ENCODE measurements at places on chromosomes 2 and 18.
A peak's percentile ranks its signal among the peaks of the same experiment; 100 is the strongest.

DNA sequence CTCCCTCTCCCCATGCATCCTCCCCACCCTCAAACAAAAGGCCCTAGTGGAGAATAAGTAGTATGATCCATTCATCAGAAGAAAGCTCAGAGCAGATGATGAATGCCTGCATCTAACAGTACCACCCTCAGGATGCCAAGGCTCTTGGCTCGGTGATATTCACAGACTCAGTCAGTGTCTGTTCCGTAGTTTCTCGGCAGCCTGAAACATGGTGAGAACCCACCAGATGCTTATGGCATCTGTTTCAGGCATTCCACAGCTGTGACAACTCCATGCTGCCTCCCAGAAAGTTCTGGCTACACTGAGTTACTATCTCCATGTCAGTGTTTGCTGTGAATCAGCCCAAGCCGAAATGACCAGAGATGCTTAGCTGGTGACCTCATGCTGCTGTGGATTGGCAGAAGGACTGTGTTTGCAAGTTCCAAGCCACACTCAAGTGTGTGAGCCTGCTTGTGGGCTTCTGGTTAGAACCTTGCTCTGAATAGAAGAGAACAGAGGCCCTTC, 83.9 kb downstream of the WDSUB1 start:
- peak; percentile 95 for DNase-seq

- no peak for DNase-seq
Observed at GRCh38 chr2:20378341-20378740, 27.7 kb upstream of the PUM2 start.

DNA sequence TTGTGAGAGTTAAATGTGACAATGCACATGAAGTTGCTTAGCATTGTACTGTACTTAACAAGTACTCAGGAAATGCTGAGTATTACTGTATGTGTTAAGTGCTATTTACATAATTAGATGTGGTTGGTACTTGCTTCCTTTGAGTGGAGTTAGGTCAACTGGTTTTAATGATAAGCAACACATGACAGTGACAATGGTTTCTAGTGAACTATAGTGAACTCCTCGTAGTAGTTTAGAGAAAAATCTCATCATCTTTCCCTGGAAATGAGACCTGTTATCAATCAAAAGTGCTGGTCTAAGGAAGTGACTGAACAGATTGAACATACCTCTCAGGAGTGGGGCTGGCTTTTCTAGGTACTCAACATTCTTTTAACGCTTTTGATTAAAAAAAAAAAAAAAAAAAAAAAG, 29.2 kb upstream of the ZDBF2 start:
- DNase-seq: no peak

DNA sequence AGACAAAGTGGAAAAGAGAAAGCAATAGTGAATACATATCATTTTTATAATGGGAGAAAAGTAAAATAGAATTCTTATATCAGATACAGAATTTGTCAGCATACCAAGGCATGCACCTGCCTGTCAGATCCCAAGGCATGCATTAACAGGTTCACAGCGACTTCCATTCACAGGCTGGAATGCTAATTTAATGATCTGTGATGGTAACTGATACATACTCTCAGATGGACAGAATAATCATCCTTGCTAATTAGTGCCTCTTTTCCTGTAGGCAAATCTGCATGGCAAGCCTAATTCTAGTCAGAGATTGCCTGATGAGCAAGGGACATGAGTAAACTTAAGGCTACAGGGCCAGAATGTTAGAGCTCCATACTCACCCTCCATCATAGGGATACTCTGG, 76.1 kb downstream of the PRKRA start:
- no peak for DNase-seq

GRCh38 chr2:235908826-235909225, 259.4 kb downstream of the GBX2 start:
- DNase-seq: no peak
